Cardiac septum (tissue), 1 donor: ENCODE measurements at places on chromosomes 1 and 21. TPM values are rescaled to one million over a fixed set of nuclear protein-coding genes. Genes with fewer than 3 reads are reported as not detected.

- no peak for DNase-seq
These were observed 11.6 kb downstream of the TINAGL1 start for GRCh38 chr1:31587720-31588423.

DNA sequence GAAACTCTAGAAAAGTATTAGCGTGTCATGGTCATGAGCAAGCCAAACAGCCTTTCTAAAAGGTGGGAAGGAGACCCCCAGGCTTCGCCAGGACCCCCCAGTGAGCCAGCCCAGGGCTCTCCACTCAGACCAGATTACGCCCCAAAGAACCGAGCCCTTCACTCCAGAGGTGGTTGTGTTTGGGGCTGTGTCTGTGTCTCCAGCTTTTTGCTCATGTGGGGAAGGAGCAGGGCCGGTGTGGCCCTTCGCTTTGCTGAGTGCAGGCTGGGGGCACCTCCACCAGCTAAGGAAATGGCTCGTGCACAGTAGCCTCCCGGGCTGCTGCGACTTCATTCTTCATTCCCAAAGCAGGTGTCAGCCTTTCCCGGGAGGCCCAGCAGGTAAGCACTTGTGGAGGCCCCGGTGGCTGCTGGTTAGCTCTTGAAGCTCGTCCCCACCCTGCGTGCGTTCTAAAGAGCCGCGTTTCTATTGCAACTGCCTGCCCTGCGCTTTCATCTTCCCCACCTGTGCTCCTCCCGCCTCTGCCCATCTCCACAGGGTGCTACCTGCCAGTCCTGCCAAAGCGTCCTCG is 531 bp downstream of the TSPEAR start:
- DNase-seq, result peak; percentile 66

GRCh38 chr1:159965263-159965662 is 11.2 kb upstream of the SLAMF9 start:
- DNase-seq, result no peak

DNA sequence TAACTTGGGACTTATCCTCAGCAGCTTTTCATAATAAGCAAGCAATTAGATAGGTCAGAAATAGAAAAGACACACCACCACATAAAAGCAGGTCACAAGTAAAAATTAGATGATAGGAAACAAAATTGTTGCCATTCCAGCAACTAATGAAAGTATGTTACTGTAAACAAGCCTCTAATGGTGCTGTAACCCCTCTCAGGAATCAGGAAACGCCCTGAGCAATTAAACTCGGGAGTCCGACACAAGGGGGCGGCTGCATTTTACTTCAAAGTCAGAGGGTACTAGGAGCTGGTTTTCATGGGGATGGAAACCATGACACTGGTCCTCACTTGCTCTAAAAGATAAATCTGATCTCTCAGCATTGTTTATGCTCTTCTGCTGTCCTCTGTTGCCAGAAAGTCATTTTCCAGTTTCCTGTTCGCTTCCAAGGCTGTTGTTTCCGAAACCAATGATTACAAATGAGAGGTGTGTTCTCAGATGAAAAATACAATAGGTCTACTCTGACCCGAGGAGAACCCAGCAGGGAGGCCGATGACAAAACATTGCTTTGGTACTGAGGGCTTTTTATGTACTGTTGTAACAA is 93.4 kb downstream of the TGFBR3 start:
- DNase-seq, result no peak

- DNase-seq, result no peak
These were observed 85.5 kb downstream of the CLIC4 start for GRCh38 chr1:24830680-24831272.

DNA sequence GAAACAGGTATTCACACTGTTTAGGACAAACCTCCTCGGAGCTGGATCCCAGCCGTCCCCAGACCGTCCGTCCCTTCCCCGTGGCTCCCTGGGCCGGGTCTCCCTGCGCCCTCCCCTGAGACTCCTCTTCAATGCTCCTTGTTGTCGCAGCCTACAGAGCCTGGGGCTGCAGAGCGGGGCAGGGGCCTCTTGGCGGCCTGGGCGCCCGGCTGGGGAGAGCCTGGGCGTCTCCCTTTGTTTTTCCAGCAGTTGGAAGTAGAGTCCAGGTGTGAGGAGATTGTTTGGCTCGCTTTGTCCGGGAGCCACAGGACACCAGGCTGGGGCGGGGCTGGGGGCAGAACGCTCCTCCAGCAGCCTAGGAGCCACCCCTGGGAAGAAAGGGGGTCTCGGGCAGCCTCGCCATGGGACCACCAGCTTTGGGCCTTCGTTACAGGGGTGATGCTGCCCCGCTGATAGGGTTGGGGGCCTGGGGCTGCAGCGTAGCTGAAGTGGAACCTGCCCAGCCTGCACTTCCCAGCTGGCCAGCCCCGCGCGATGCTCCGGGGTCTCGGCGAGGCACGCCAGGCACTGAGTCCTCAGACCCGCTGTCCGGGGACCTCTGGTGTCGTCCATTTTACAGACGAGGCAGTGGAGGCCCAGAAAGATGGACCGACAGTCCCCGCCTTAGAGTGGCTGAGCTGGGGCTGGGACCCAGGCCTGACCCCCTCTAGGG is 66.9 kb downstream of the PRDM16 start:
- no peak for DNase-seq

GRCh38 chr21:31194510-31195293 is 149.4 kb downstream of the TIAM1 start:
- DNase-seq, result no peak

- DNase-seq, result no peak
These were observed 3.8 kb downstream of the WNT4 start for GRCh38 chr1:22139066-22139594.

- DNase-seq, result peak; percentile 89
These were observed 74.1 kb upstream of the IRF2BP2 start for GRCh38 chr1:234683861-234684632.

DNA sequence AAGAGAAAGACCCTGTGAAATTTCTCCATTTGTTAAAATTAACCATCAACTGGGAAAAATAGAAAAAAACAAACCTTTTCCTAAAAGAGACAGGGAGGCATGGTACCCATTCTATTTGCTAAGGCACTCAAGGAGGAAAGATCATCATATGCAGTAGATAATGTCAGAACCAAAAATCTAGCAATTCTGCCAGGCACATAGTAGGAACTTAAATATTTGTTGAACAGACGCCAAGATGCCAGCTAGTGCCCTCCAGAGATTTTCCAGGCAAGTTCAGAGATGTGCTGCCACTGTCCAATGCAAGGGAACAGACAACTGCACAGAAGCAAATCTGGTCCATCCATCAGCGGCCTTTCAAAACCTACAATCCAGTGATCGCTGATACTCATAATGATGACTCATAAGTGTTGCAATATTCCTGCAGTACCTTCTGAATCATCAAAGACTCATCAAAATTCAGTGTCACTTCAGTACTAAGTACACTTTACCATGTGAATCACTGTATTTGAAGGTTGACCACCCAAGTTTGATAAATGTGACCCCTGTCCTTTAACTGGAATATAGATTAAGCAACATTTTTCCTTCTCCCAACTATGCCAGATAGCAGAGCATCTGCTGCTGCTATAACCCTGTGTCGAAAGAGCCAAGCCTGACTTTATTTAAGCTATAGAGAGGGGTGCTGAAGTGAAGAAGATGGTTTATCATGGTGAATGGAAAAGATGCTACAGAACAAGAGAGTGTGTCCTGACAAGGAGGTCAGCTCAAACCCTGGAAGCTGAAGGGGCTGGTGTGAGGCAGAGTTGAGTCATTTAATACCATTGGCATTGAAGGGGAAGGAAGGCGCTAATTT is 99.1 kb downstream of the MT1HL1 start:
- no peak for DNase-seq

- DNase-seq, result peak; percentile 84
These were observed 805 bp downstream of the NRIP1 start for GRCh38 chr21:15063814-15064575.

DNA sequence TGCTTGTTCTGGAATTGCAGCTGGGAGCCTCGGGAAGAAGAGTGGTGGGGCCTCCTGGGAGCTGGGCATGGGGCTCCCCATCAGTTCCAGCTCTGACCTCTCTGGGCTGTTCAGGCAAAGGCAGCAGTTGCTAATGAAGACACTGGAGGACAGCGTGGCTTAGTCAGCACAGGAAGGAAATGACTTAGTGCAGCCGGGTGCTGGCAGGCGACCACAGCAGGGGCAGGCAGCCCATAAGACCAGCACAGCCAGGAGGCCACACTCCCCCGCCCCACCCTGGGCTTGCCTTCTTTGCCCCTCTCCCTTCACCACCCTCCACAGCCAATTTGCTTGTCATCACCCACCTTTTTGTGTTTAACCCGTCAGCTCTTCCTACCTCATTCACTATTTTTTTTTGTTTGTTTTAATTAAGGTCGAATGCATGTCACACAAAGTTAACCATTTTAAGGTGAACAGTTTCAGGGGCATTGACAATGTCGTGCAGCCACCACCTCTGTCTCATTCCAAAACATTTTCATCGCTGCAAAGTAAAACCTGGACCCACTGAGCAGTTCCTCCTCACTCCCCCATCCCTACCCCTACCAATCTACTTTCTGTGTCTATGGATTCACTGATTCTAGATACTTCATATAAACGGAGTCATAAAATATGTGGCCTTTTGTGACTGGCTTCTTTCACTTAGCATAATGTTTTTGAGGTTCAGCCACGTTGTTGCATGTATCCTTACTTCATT is 10.9 kb downstream of the OLIG2 start:
- peak; percentile 90 for DNase-seq

DNA sequence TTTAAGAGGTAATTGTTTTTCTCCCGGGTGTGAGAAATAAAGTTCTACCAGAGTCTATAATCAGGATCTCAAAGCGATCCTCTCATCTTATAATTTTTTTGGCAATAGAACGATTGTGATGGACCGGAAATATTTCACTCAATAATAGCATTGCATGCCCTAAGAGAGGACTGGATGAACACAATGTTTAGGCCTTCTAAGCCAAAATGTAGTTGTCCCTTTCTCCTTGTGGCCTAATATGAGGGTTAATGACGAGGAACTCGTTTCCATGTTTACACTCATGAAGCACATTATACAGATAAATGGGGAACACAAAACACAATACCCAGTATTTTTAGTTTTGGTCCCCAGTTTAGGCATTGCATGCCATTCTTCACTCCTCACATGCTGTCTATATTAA is 5.9 kb downstream of the TBX15 start:
- no peak for DNase-seq

DNA sequence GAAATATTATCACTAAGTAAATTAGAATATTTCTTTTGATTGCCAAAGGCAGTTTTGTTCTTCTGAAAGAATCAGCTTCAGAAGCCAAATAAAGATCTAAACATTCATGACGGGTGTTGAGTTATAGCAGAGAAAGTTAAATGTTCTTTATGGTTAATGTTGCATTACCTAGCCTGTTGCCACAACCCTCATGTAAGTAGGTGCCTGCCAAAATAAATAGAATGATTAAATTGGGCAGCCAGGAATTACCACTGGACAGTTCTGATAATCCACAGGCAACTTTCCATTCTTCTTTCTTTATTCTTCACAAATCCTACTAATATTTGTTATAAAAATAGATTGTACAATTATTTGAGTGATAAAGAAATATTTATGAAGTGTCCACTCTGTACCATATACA is 217.9 kb upstream of the NRIP1 start:
- DNase-seq, result no peak

- DNase-seq, result no peak
These were observed 1.4 kb upstream of the TLR5 start for GRCh38 chr1:223144431-223144830.

DNA sequence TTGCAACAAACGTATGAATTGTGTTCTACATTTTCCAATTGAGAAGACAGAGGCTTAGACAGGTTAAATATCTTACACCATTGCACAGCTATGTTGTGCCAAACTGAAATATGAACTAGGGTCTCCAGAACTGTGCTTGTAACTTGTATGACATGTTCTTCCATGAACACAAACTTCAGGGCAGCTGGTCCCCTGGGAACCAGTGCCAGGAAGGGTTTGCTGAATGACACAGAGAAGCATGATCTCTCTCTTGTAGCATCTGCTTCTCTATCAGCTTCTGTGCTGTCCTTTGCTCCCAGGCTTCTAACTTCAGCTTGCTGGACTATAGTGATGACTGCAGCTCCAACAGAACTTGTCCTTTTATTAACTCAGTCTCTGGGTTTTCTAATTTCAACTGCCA is 385.5 kb downstream of the SIPA1L2 start:
- DNase-seq, result no peak

- DNase-seq, result no peak
These were observed 22.9 kb upstream of the CASZ1 start for GRCh38 chr1:10819198-10819901.

DNA sequence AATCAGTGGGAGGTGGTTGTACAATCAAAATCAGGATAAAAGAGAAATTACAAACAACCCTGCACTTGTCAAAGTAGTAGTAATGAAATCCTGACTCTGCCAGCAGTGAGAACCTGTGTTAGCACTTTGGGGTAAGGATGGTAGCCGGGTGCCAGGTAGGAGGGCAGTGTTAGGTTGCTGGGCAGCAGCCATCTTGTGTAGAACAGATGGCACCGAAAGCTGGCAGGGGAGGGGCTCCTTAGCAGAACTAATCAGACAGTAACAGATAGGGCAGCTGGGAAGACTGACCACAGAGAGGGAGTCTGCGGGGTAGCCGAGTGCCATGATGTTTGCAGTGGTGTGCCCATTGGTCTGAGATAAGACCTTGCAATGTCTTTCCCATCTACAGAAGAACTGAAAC is 137.3 kb downstream of the SDCCAG8 start:
- DNase-seq, result no peak

DNA sequence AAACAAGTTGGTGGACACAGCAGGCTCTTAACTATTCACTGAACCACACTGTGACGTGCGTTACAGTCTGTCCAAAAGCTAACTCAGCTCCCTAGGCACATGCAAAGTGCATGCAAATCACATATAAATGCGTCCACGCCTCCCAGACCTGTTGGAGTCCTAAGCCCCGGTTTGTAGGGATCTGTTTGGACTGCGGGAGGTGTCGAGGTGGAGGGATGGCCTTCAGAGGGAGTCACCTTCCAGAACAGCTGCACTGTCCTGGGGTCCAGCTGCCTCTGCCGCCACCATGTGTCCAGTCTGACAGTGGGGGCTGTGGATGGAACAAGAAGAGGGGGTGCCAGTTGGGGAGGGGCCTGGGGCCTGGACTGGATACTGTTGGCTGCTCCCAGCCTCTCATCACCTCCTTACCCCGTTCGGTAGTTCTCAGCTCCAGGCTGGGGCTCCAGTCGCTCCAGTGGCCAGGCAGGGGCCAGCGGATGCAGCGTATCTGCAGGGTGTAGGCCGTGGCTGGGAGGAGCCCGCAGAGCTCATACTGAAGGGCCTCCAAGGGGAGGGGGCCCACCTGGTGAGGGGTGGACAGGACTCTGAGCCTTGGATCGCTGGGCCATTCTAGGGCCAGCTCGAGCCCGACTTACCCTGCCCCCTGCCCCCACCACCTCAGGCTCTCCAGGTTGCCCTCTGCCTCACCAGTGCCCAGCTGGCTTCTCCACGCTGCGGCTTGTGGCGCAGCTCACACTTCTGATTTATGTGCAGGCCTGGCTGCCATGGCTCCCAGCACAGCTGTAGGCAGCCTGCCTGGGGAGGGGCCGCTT is 7.9 kb upstream of the MRPS15 start:
- DNase-seq, result no peak

Gene INAVA
- 0.27 TPM for total RNA-seq

Gene RAB25
- not detected for total RNA-seq

Gene SON
- total RNA-seq, result 212 TPM

Gene EDN2
- total RNA-seq, result 1.1 TPM

Gene RPE65
- total RNA-seq, result 0.13 TPM

Gene REN
- total RNA-seq, result not detected

Gene CACHD1
- 2.9 TPM for total RNA-seq

Gene BCL10
- total RNA-seq, result 8.7 TPM

Gene SNX7
- 16.4 TPM for total RNA-seq

Gene PLA2G2E
- not detected for total RNA-seq

Gene ZNF670
- total RNA-seq, result 0.75 TPM

Gene ZNF593OS
- not detected for total RNA-seq

Gene RIPPLY3
- not detected for total RNA-seq
